ENCODE measurements at places on chromosomes 1 and 21. TPM values are rescaled to one million over a fixed set of nuclear protein-coding genes. Genes with fewer than 3 reads are reported as not detected.

Gene RERE
- total RNA-seq = 141 TPM

Gene MYOC
- total RNA-seq = 1.0 TPM

Gene BLACAT1
- total RNA-seq = not detected

Gene C1orf216
- 9.8 TPM for total RNA-seq

Gene SPATA46
- not detected for total RNA-seq

Gene GJA5
- 69.8 TPM for total RNA-seq

Gene APOBEC4
- total RNA-seq = 0.11 TPM

Gene HUNK
- 0.44 TPM for total RNA-seq

Gene KCNQ4
- total RNA-seq = 1.5 TPM

Gene AMY2A
- total RNA-seq = not detected

Gene ANGPTL3
- total RNA-seq = not detected

Gene KIF26B
- total RNA-seq = 3.5 TPM

Gene ABCD3
- 76.6 TPM for total RNA-seq

Gene COL8A2
- total RNA-seq = 1.2 TPM

Gene TNFRSF18
- not detected for total RNA-seq

Gene A3GALT2
- total RNA-seq = not detected

Gene ESPN
- total RNA-seq = 0.41 TPM

Gene SERTAD4
- 4.6 TPM for total RNA-seq

Gene KRTAP19-3
- not detected for total RNA-seq

All from left ventricle myocardium inferior (tissue), 1 donor.